DMS 273 treated with DMSO at 0.1 percent for 48 hours (cell line): ENCODE measurements at places on chromosomes 4 and X.

DNA sequence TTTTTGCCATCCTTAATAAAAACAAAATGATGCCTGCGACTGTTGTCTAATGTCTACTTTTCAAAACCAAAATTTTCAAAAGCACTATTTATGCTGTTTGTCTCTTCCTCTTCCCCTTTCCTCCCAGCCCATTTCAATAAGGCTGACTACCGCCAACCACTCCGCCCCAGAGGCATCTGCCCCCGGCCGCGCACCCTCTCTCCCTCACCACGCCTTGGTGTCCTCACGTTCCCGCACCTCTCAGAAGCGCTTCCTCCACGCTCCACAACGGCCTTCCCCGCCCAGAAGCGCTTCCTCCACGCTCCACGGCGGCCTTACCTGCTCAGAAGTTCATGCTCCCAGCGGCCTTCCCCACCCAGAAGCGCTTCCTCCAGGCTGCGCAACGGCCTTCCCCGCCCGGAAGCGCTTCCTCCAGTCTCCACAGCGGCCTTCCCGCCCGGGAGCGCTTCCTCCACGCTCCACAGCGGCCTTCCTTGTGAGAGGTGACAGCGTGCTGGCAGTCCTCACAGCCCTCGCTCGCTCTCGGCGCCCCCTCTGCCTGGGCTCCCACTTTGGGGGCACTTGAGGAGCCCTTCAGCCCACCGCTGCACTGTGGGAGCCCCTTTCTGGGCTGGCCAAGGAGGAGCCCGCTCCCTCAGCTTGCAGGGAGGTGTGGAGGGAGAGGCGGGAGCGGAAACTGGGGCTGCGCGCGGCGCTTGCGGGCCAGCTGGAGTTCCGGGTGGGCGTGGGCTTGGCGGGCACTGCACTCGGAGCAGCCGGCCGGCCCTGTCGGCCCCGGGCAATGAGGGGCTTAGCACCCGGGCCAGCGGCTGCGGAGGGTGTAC lies 490.4 kb upstream of the ZFP42 start:
- no peak for DNase-seq

GRCh38 chr4:13484122-13484748 lies at the start of gene RAB28:
TSS of gene RAB28 (minus strand) at chr4:13484340.
- peak; percentile 41 for DNase-seq

GRCh38 chr4:10011885-10012284 lies 9.4 kb downstream of the SLC2A9 start:
- no peak for DNase-seq

GRCh38 chr4:70405765-70406164 lies 8.0 kb downstream of the OPRPN start:
- DNase-seq: no peak

DNA sequence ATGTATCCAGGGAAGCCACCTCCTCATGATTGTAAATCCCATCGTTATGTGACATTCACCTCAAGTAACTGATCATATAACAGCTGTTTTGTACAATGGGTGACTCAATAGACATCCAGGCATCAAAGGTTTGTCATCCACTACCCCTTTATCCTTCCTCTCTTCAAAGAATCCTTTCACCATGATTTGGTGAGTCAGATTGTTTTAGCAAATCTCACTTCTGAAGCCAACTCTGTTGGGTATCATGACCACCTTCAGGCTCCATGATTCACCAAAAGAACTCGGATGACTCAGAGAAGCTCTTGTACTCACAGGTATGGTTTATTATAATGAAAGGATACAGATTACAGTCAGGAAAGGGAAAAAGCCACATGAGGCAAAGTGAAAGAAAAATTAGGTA lies 132.1 kb downstream of the PWWP3B start:
- no peak for DNase-seq

DNA sequence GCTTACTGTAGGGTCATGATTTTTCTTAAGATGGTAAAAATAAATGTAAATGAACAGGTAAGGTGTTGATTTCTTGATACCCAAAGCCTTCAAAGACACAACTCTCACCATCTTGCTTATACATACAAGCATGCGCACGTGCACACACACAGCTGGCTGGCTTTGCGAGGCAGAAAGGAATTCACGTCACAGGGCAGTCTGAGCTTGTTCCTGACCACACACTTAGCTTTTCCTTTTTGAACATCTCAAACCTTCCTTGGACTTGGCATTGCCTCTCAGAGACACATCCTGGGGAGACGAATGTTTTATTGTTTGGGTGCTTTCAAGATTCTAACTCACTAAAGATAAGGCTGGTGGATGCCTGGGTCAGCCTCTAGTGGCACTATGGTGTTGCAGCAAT lies 175.0 kb downstream of the NHS start:
- no peak for DNase-seq

DNA sequence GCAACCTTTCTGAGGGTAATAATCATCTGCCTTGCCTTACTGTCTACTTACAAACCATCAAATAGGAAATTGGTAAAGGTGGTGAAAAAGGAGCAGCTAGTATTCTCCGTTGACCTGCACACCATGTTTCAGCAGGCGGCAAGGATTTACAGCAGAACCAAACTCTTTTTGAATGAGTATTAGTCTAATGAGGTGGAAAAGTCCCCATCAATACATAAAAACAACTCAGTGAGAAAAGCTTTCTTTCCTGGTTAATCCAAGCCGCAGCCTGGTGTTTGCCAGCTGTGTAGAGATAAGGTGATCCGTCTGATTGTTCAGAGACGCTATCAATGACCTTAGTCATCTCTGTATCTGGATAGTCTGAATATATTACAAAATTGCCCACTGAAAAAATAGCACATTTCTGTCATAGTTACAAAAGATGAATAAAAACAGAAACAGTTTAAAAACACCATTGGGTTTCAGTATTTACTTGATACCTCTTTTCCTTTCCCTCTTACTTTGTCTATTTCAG lies 110.4 kb upstream of the TBC1D9 start:
- DNase-seq: no peak

- no peak for DNase-seq
Measured at GRCh38 chr4:77734928-77735327, 84.2 kb downstream of the CNOT6L start.

DNA sequence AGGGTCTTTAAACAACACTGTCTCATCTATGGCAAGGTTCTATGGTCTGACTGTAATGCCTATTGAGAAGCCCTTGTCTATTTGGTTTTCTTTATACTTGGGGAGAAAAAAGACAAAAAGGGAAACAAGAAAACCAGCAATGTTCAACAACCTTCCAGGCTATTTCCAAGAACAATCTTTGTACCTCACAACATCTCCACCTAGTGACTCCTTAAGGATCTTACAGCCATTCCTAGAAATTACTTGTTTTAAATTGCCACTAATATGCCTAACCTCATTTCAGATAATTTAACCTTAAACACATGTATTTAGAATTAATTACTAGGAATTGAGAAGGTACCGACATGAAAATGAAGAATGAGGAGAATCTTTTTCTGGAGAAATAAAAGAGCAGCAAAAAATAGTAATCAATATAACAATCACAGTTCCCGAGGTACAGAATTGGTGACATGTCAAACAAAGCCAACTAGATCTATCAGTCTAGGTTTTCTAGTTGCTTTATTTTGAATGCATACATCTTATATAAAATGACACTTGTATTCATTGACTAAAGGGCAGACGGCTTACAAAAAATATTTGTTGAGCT lies 1.6 kb upstream of the RBM46 start:
- DNase-seq: no peak

- no peak for DNase-seq
Measured at GRCh38 chr4:152374153-152374552, 161.7 kb downstream of the FBXW7 start.

GRCh38 chr4:76035799-76036380 lies at the start of gene CXCL11:
TSS of gene CXCL11 (minus strand) at chr4:76036070. CDS start at chr4:76035987, 83 bp downstream.
- no peak for DNase-seq

DNA sequence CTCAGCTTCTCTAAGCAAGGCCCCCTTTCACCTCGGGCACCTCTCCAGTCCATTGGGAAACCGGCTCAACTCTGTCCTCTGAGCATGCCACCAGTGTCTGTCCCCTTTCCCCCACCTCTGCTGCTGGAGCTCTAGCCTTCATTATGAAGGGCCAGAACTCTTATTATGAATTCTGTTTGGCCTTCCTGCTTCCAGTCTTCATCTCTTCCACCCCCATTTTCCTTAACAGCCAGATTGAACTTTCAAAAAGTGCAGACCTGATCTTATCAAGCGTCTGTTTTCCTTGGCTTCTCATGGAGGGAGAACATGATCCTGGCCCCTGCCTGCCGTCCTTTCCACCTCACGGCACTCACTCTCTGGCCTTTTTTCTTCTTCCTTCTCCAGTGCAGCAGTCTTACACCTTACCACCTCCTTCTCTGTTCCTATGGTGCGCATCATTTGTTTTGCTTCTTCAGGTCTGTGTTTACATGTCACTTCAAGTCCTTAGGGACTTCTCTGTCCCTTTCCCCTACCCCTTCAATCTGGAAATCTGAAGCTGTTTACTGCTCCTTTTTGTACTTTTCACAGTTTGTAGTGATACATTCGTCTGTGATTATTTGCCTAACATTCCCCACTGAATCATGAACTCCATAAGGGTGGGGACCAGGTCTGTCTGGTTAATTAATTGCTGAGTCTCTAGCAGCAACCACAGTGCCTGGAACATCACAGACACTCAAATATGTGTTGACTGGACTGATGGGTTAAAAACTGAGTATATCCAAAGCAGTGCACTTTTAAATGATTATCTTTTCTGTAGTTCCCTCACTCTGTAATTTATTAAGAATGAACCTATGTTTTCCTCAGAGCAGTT lies 55.8 kb downstream of the FNIP2 start:
- peak; percentile 30 for DNase-seq

- no peak for DNase-seq
Measured at GRCh38 chrX:12421918-12422317, 283.6 kb downstream of the FRMPD4 start.

- DNase-seq: no peak
Measured at GRCh38 chr4:37960098-37960497, at the start of gene PTTG2. TSS of gene PTTG2 (plus strand) at chr4:37960398. CDS start at chr4:37960435, 37 bp downstream.

- DNase-seq: no peak
Measured at GRCh38 chr4:152996111-152996571, 60.0 kb downstream of the FHDC1 start.
